Smooth muscle cell of the umbilical artery (primary cell): ENCODE measurements at places on chromosomes 5 and 9. TPM values are rescaled to one million over a fixed set of nuclear protein-coding genes. Genes with fewer than 3 reads are reported as not detected.

Gene OR1Q1
- total RNA-seq = not detected in 2 replicates

Gene GLIPR2
- 29.2 and 44.5 TPM in 2 replicates for total RNA-seq

Gene PCDHA11
- total RNA-seq = 0.18 and 0.30 TPM in 2 replicates

Gene OBP2B
- total RNA-seq = not detected in 2 replicates
